ENCODE measurements at places on chromosomes 2 and 18. TPM values are rescaled to one million over a fixed set of nuclear protein-coding genes. Genes with fewer than 3 reads are reported as not detected.

DNA sequence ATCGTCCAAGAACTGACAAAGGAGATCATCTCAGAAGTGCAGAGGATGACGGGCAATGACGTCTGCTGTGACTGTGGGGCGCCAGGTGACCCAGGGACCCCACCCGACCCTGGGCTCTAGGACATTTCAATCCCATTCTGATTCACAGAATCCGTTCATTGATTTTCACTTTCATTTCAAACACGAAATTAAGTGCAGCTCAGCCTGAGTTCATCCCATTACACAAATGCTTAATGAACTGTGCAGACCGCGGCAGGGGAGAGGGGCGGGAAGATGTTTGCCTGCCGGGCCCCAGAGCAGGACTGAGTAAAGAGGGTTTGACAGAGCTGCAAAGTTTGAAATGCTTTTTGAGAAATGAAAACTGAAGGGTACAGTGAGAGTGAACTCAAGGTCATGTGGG lies 67.1 kb downstream of the ITGB1BP1 start:
- no peaks in the 10 kb centered on the region for H3K4me1 ChIP-seq
- H3K27ac ChIP-seq: no peak overlapping the region
- peaks cover 46% of the 10 kb centered on the region for H3K36me3 ChIP-seq
- no peaks in the 10 kb centered on the region for H3K27me3 ChIP-seq
- no peak for DNase-seq
- no peak overlapping the region for H3K4me3 ChIP-seq

DNA sequence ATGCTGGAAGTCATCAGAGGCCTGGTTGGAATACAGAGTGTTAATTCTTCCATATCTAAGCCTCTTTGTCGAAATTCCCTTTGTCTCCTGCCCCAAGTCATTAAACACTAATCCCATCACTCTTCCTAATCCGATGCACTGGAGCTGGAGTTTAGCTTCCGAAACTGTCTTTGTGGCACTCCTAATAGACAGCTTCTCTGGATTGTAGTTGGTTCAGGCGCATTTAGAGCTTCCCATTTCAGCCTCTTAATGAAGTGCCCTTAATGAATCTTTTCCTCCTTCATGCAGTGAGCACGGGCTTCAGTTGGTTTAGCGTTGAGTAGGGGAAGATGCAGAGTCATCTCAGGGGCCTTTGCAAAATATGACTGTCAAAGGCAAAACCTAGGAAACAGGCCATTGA lies 72.2 kb upstream of the MEIS1 start:
- no peaks in the 10 kb centered on the region for H3K4me1 ChIP-seq
- no peak overlapping the region for H3K4me3 ChIP-seq

DNA sequence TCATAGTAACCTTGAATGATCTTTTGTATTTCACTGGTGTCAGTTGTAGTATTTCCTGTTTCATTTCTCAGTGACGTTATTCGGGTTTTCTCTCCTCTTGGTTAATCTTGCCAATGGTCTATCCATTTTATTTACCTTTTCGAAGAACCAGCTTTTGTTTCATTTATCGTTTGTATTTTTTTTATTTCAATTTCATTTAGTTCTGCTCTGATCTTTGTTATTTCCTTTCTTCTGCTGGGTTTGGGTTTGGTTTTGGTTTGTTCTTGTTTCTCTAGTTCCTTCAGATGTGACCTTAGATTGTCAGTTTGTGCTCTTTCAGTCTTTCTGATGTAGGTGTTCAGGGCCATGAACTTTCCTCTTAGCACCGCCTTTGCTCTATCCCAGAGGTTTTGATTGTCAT lies 36.7 kb downstream of the SP140 start:
- H3K36me3 ChIP-seq: no peaks in the 10 kb centered on the region
- DNase-seq: no peak
- no peak overlapping the region for H3K4me3 ChIP-seq
- no peak overlapping the region for H3K27ac ChIP-seq
- no peaks in the 10 kb centered on the region for H3K4me1 ChIP-seq

DNA sequence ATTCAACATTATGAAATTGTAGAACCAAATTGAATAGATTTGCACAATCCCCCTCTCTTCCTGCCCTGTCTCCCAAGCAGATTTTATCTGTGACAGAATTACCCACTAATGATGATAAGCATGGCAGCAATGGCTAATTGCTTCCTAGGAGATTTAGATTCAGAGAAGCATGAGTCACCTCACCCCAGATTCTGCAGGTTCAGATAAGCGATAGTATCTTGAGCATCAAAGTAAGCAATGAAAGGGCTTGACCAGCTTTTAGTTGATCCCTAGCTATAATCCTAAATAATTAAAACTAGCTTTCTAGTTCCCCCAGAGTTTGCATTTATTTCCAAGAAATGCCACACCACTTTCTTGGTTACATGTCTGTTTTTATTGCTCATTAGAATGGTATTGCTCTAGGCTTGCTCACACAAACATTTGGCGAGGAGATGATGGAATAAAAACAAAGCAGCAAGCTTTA lies 204.3 kb downstream of the GULP1 start:
- H3K27ac ChIP-seq: no peak overlapping the region
- peaks cover 7% of the 10 kb centered on the region for H3K4me1 ChIP-seq
- H3K4me3 ChIP-seq: no peak overlapping the region

GRCh38 chr2:96884299-96885094 lies 14.6 kb upstream of the SEMA4C start:
- DNase-seq: no peak
- H3K36me3 ChIP-seq: no peaks in the 10 kb centered on the region
- H3K27ac ChIP-seq: no peak overlapping the region
- H3K4me1 ChIP-seq: no peaks in the 10 kb centered on the region
- no peak overlapping the region for H3K4me3 ChIP-seq
- no peaks in the 10 kb centered on the region for H3K27me3 ChIP-seq

DNA sequence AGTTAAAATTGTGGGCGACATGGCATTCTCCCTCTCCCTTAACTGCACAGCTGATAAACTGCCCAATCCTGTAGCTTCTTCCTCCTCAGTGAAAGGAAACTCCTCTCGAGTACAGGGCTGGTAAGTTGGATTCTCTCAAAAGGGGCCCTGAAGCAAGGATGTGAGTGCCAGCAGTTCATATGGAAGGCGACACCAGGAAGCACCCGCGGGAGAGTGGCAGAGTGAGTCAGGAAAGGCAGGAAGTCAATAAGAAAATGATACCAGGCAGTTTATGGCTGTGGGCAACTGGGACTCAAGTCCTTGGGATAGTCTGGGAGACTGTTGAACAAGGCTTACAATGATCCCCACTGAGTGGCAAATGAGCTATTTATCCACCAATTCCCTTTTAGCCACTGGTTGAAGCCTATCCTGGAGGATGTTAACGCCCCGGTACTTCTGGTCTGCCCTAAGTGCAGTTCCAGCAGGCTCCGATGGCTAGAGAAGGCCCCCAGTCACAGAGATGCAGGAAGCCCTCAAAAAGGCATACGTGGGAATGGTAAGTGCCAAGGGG lies 34.8 kb downstream of the ABHD3 start:
- peaks cover 13% of the 10 kb centered on the region for H3K4me1 ChIP-seq
- no peak overlapping the region for H3K4me3 ChIP-seq
- H3K27ac ChIP-seq: peak overlapping the region; percentile 41
- peak; percentile 61 for DNase-seq
- no peaks in the 10 kb centered on the region for H3K27me3 ChIP-seq
- H3K36me3 ChIP-seq: no peaks in the 10 kb centered on the region

Gene IL36A
- total RNA-seq: not detected

DNA sequence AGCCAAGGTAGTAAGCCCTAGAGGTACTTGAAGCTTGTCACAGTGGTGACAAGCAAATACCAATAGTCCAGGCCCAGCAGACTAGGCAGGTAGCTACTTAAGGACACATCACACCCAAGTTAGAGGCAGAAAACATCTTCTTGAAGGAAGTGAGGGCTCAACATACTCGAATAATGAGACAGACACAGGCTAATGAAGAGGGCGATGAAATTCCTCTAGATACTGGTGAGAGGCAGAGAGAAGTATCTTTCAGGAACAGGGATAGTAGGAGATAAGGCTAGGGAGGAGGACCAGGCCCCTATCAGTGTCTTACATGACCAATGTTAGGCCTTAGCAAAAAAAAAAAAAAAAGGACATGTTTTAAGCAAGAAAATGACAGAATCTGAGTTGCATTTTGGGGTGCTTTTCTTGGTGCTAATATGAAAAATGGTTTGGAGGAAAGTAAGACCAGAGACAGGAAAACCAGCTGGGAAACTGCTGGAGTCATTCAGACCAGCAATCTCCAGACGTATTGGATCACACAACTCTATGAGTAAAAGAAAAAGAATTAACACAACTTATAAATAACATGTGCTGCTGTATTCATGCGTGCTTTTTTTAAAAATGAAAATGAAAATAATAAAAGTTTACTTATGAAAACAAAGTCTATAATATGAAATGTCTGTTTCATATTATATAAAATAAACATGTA lies 37.7 kb downstream of the COBLL1 start:
- no peaks in the 10 kb centered on the region for H3K27me3 ChIP-seq
- no peaks in the 10 kb centered on the region for H3K4me1 ChIP-seq
- H3K27ac ChIP-seq: no peak overlapping the region

Gene HAAO
- total RNA-seq: 0.60 TPM

- peaks cover 3% of the 10 kb centered on the region for H3K4me1 ChIP-seq
- H3K4me3 ChIP-seq: no peak overlapping the region
- no peak overlapping the region for H3K27ac ChIP-seq
- peak; percentile 75 for DNase-seq
- no peaks in the 10 kb centered on the region for H3K36me3 ChIP-seq
Measured at GRCh38 chr2:105929516-105929915, 184.8 kb downstream of the NCK2 start.

GRCh38 chr2:24971286-24971535 lies 544 bp downstream of the DNAJC27 start:
- no peak for DNase-seq
- no peaks in the 10 kb centered on the region for H3K36me3 ChIP-seq
- peaks cover 10% of the 10 kb centered on the region for H3K4me1 ChIP-seq
- H3K27ac ChIP-seq: peak overlapping the region; percentile 90
- H3K27me3 ChIP-seq: no peaks in the 10 kb centered on the region

Gene NT5DC4
- total RNA-seq: not detected

Gene NEU2
- not detected for total RNA-seq

Gene ACADL
- total RNA-seq: not detected

Gene CCDC195
- not detected for total RNA-seq

- no peaks in the 10 kb centered on the region for H3K36me3 ChIP-seq
- DNase-seq: no peak
Measured at GRCh38 chr18:23585897-23586248, 433 bp downstream of the NPC1 start.

Gene GNLY
- total RNA-seq: not detected

DNA sequence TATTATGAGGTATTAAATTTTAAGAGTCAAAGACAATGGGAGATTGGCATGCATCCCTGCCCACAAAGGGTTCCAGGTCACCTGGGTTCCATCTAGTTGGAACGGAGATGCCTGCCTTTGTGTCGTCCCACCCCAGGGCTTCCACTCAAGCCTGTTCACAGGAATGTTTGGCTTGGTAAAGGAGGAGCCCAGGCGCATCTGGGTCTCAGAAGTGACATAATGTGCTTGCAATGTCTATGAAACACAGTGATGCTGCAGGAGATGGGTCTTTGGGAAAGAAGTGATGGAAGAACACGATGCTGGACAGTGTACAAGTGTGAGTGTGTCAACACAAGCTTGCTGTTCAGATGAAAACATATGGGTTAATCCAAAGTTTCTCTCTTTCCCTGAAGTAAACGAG lies 49.6 kb upstream of the ZNF396 start:
- H3K36me3 ChIP-seq: no peaks in the 10 kb centered on the region
- H3K4me1 ChIP-seq: peaks cover 21% of the 10 kb centered on the region
- DNase-seq: no peak
- no peak overlapping the region for H3K27ac ChIP-seq
- H3K4me3 ChIP-seq: no peak overlapping the region

DNA sequence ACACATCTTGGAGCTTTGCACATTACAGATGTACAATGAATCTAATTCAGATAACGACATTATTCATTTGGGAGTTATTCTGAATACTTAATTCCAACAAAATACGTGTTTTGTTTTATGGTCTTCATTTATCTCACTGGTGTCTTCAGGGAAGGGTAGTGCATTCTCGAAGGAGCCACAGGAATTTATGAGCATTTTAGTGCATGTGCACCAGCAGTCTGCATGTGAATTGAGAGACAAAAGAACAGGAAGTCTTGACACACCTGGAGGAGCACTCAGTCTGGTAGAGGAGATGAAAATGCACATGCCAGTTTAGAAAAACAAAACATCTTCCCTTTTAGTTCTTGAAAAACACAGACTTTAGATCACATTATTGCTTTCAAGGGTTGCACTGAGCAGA lies 228.7 kb downstream of the LRATD1 start:
- H3K36me3 ChIP-seq: no peaks in the 10 kb centered on the region
- H3K4me1 ChIP-seq: no peaks in the 10 kb centered on the region
- H3K27me3 ChIP-seq: no peaks in the 10 kb centered on the region
- H3K27ac ChIP-seq: no peak overlapping the region
- H3K4me3 ChIP-seq: no peak overlapping the region
- no peak for DNase-seq

DNA sequence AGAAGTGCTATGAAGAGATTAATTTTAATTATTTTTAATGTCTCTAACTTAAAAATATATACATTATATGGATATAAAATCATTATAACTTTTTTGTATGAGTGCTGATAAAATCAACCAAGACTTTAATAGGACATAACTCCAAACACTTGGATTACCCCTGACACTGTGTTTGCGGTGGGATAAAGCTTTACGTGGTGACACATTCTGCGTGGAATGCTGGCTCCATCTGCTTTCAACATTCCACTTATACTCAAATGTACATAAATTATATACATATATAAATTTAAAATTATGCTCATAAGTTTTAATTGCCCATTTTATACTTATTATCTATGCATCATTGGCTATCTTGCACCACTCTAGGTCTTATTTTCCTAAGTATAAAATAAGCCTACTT lies 30.5 kb downstream of the LINC00305 start:
- H3K27me3 ChIP-seq: no peaks in the 10 kb centered on the region
- H3K4me3 ChIP-seq: no peak overlapping the region
- H3K27ac ChIP-seq: no peak overlapping the region
- H3K4me1 ChIP-seq: no peaks in the 10 kb centered on the region
- no peak for DNase-seq
- H3K36me3 ChIP-seq: no peaks in the 10 kb centered on the region

Gene TUBA4A
- 10.7 TPM for total RNA-seq

- H3K27me3 ChIP-seq: no peaks in the 10 kb centered on the region
- no peak overlapping the region for H3K27ac ChIP-seq
- no peak overlapping the region for H3K4me3 ChIP-seq
- no peaks in the 10 kb centered on the region for H3K36me3 ChIP-seq
- no peaks in the 10 kb centered on the region for H3K4me1 ChIP-seq
Measured at GRCh38 chr18:3051718-3052410, 38.9 kb upstream of the LPIN2 start.

DNA sequence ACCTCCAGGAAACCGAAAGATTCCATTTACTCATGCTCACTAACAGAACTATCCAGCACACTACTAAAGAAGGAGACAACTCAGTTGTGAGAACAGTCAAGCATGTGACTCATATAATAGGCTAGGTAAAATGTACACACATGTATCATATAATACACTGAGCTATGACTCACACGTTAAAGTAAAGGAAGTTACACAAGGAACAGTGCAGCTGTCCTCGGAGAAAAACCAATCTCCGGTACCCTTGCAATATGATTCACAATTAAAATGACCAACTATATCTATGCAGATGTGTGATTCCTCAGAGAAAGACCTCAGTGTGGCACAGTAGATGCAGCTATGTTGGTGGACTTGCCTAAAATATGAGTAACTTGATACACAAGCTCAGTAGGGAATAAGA lies 76.5 kb downstream of the STRN start:
- peak; percentile 95 for DNase-seq
- no peaks in the 10 kb centered on the region for H3K27me3 ChIP-seq
- no peak overlapping the region for H3K4me3 ChIP-seq
- H3K36me3 ChIP-seq: peaks cover 7% of the 10 kb centered on the region
- H3K27ac ChIP-seq: peak overlapping the region; percentile 61
- H3K4me1 ChIP-seq: peaks cover 5% of the 10 kb centered on the region
